Activated T-cell treated with anti-CD3 and anti-CD28 coated beads for 48 hours (primary cell): ENCODE measurements at places on chromosomes 4 and X.
A peak's percentile ranks its signal among the peaks of the same experiment; 100 is the strongest.

DNA sequence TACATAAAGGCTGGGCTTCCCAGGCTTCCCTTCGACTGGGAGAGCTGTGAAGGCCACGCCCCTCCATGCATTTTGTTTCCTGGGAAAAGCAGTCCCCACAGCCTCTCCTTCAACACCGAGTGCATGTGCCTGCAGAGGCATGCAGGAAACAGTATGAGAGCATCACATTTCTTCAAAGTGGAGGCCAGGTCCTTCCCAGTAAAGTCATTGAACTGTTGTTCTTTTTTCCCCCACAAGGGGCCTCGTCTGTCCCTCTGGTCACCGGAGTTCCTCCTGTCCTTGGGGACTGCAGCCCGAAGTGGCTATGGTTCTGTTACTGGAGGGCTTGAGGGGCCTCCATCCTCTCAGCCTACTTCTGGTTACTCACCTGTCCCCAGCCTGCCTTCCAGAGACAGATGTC, 56.0 kb downstream of the RAI2 start:
- no peak for DNase-seq

GRCh38 chr4:155762334-155762733, 3.5 kb downstream of the GUCY1B1 start:
- DNase-seq = no peak

DNA sequence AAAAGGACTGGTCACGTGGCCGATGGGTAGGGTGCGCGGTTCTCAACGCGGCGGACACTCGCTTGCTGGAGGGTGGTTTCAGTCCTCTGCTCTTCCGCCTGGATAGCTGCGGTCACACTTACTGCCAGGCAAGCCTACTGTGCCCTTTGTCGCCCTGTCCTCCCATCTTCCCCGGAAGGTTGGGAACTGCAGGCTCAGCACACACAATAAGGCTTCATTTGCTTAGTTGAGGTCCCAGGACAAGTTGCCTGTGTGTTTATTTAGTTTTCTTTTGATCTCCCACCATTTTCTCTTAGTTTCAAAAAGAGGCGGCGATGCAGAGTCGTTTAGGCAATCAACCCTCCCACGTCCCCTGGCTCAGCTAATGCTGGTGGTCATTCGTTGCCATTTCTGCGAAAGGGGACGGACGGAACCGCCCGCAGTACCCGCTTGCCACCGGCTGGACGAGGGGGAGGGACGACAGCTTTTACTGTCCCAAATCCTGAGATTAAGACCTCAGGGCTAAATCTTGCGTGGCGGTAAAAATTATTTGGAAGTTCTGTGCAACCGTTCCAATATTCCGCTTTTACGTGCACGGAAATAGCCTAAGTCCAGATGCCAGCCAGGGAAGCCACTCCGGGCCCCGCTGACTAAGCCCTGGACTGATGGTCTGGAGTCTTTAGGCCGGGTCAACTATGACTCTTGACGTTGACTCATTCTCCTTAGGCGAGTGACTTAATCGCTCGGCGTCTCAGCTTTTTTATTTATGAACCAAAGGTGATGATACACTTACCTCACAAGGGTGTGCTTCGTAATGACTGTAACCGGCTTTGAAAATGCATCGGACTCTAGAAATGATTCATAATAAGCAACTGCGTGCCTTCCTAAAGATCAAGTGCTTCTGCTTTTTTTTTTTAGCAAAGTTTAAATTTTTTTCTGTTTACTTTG, 671 bp upstream of the EIF4E start:
- peak; percentile 44 for DNase-seq

- no peak for DNase-seq
Measured at GRCh38 chr4:21102667-21103066, 402.4 kb downstream of the PACRGL start.

DNA sequence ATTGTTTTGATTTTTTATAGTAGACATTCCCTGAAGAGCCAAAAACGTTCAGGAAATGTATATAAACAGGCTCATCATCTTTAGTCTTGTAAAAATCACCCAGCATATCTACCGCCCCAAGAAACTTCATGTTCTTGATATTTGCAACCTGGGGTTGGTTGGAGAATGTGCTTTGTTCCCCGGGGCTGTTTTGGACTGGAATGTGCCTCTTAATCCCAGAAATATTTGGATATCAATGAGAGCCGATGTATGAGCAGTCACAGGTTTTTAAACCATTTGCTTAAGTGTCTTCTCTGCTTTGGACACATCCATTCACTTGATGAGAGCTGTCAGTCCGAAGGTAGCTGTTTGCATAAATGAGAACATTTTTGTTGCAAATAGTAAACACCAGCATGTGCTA, 449.7 kb downstream of the PCDH7 start:
- no peak for DNase-seq

GRCh38 chr4:45442466-45442865, 681.4 kb downstream of the GABRG1 start:
- DNase-seq = no peak
